ENCODE measurements at places on chromosomes 1 and 21.

DNA sequence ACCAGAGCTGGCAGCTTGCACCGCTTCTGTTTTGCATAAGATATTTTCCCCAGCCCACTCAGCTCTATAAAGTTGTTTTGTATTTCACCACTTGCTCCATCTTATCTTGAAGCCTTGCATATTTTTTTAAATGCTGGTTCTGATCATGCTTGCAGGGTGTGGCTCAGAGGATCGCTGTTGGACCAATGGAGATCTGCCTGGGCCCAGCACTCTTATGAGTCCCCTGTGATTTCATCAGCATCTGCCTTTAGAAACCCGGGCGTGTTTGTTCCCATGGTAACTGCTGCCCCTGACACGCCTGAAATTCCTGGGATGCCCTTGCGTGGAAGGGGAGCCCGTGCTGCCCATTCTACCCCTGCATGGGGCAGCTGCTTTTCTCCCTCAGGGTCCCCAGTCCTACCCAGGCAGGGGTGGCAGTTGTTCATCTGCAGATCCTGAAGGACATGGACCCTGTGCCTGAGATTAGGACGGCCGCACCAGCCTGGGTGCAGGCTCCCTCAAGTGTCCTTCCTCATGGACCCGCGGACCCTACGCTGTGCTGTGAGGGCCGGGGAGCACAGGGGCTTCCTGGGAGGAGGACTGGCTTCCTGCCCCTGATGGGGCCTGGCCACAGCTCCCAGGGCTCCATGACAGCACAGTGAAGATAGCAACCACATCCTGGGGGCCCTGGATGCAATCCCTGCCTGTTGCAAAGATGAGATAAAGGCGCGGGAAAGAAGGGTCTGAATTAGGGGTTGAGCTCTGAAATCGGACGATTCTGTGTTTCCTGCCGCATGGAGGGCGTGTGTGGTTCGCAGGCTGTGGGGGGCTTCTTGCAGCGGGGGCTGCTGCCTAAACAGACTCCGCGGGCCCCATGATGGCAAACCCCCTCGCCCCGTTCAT, 226.5 kb downstream of the SDCCAG8 start:
- DNase-seq, result no peak

- DNase-seq, result no peak
These were observed 14.6 kb downstream of the SLC35E2B start for GRCh38 chr1:1677718-1678580.

DNA sequence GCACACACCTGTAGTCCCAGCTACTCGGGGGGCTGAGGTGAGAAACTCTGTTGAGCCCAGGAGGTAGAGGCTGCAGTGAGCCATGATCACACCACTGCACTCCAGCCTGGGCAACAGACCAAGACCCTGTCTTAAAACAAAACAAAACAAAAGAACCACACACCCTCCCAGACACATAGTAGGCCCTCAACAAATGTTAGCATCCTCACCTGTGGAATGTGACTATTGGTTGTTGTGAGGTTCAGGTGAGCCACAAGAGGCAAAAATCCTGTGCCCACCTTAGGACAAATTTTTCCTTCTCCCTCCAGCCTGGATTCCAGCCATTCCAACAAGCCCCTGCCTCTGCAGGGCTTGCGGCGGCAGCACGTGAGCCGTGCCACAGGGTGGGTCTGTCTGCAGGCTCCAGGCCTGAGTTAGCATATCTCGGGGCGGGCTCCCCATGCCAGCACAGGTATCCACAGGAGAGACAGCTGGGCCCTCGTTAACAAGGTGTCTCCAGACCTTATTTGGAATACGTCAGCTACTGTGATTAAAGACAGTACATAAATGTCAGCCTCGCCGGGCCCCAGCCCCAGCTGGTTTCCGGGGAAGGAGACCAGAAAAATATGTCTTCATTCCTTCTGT, 17.4 kb downstream of the C1QB start:
- no peak for DNase-seq

GRCh38 chr1:22176258-22176657, 33.4 kb upstream of the WNT4 start:
- no peak for DNase-seq

GRCh38 chr1:206944703-206945102, 1.6 kb downstream of the PIGR start:
- no peak for DNase-seq

DNA sequence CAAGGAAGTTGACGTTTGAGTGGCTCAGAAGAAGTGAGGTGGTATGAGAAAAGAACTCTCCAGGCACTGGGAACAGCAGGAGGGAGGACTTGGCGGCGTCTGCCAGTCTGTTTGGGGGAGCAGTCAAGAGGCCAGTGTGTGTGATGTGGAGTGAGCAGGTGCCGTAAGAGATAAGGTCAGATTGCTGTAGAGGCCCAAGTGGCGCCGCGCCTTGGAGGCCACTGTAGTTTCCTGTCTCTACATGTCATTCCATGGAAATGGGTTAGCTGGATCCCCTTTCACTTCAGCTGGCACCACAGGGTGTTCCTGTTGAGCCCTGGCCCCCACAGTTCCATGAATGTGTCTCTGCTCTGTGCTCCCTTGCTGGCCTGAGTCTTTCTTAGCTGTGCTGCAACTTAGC, 35.5 kb upstream of the PTPRF start:
- no peak for DNase-seq

- DNase-seq, result no peak
These were observed 17.5 kb upstream of the RAB4A start for GRCh38 chr1:229253151-229253974.

DNA sequence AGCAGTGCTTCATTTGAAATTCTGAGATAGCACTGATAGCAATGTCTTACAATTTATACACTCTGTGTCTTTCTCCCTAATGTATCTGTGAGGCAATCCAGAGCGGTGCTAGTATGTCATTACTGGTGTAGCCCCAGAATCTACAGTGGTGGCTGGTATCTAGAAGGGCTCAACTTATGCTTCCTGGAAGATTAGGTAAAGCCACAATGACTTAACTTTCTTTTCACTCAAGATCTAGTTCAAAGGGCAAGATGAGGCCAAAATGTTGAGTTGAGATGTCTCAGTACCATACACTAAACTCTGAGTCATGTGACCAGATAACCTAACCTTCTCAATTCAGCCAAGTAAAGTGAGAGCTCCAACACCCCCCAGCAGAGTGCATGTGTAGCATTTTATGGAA, 77.5 kb downstream of the PAPPA2 start:
- DNase-seq, result no peak

DNA sequence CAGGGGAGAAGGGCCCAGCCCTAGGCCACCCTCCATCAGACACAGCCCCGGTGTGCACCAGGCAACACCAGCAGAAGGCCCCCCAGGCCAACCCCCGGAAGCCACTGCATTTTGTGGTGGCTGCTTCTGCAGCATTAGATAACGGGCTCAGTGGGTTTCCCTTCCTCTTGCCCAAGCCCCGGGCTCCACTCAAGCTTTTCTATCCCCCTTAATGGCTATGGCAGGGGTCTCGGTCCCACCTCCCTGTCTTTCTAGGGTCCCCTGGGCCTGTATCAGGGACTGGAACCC, 18.9 kb downstream of the C1orf174 start:
- DNase-seq, result no peak

GRCh38 chr1:232184561-232185530, 445.1 kb downstream of the SIPA1L2 start:
- DNase-seq, result no peak

DNA sequence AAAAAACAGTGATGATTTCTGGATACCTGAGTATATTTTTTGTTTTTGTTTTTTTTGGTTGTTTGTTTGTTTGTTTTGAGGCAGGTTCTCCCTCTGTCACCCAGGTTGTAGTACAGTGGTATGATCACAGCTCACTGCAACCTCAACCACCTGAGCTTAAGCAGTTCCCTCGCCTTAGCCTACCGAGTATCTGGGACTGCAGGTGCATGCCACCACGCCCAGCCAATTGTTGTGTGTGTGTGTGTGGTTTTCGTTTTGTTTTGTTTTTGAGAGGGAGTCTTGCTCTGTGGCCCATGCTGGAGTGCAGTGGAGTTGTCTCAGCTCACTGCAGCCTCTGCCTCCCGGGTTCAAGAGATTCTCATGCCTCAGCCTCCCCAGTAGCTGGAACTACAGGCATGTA, 55.3 kb upstream of the RCC1 start:
- no peak for DNase-seq

- DNase-seq, result no peak
These were observed 308.5 kb downstream of the LMX1A start for GRCh38 chr1:165047994-165048393.

DNA sequence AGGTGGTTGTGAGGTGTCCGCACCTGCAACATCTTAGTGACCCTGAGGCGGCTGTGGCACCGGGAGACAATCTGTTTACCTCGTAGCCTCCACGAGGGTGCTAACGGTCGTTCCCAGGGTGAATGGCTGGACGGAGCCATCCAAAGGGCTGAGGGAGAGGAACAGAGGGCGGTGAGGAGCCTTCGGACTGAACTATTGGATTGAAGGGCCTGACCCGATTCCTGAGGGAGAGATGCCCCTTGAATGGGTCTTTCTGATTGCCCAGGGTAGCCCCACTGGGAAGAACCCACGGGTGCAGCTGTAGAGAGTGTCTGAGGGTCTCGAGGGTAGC, 2.3 kb downstream of the NR5A2 start:
- DNase-seq, result no peak

DNA sequence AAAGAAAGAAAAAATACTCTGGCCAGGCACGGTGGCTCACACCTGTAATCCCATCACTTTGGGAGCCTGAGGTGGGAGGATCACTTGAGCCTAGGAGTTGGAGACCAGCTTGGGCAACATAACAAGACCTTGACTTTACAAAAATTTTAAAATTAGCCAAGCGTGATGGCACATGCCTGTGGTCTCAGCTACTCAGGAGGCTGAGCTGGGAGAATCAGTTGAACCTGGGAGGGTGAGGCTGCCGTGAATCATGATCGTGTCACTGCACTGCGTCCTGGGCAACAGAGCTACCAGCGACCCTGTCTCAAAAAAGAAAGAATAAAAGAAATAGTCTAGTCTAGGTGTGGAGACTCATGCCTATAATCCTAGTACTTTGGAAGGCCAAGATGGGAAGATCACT, 22.3 kb downstream of the RRP1B start:
- no peak for DNase-seq

DNA sequence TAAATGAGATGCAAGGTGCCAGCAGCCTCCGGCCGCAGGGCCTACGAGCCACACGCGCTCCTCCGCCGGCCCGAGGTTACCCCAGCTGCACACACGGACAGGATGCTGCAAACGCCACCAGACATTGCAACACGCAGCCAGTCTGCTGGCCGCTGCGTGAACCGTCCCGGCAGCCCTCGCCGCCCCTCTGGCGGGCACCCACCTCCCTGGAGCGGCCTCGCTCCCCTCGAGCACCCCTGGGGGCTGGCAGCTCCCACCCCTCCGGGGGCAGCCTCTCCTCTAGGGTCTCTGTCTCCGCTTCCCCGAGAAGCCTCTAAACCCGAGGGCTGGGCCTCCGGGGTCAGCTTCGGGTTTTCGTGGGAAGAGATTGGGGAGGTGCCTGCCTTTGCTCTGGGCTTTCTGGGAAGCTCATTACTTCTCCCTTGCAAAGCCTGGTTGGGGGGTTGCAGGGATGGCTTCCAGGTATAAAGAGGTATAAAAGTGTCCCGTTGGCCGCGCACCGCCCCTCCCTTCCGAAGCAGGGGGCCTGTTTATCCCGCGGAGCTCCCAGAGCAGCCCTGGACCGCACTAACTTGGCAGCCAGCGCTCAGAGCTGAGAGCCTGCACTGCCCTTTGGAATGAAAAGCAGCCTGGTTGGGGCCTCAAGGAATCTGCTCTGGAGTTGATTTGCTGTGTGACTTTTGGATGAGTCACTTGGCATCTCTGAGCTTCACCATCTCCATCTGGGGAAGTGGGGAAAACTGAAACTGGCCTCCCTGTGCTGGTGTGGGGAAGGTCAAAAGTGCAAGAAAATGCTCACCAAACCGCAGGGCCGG, 21.8 kb downstream of the DHRS3 start:
- no peak for DNase-seq

DNA sequence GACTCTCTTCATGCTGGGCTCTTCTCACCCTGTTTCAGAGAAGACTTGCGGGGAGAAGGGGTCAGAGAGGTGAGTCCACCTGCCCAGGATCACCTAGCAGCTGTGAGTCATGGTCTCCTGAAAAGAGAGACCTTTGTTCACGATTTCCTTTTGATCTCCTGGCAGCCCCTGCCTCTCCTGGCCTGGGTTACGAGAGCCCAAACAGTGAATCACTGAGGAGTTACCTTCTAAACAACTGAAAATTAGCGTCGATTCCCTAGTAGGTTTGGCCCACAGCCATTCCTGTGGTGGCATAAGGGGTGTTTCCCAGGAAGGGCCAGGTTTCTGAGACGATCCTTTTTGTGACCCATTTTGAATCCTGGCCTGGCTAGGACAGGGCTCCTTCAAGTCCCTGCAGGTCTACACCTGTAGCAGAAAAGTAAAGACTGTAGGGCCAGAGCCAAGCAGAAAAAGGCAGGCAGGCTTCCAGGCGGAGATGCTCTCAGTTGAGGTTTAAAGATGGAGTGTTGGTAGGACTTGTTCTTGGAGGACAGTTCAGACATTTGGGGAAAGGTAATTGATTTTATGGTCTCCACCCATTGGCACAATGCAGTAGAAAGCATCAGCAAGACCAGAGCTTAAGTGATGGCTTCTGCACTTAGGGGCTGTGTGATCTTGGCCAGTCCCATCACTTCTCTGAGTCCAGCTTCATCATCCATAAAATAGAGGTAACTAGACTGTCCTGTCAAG, 2.1 kb upstream of the PLA2G2E start:
- DNase-seq, result no peak

- DNase-seq, result no peak
These were observed 6.3 kb upstream of the FOXO6 start for GRCh38 chr1:41354956-41355355.

DNA sequence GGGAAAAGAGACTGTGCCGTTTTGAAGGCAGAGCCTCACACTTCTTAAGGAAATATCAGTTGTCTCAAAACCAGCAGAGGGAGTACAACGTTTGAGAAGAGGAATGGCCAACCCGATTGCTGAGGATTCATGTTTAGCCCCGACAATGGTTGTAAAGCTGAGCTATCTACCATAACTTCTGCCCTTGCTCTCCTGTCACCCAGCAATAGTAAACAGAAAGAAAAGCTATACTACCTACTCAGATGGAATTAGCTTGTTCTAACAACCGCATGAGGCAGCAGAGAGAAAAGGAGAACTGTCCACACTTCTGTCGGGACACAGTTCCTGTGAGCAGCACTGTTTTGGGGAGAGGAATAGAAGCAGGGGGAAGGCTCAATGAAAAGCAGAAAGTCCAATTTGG, 91.2 kb downstream of the SLC45A1 start:
- no peak for DNase-seq

- no peak for DNase-seq
These were observed 15.9 kb upstream of the ELOA start for GRCh38 chr1:23727362-23727811.

DNA sequence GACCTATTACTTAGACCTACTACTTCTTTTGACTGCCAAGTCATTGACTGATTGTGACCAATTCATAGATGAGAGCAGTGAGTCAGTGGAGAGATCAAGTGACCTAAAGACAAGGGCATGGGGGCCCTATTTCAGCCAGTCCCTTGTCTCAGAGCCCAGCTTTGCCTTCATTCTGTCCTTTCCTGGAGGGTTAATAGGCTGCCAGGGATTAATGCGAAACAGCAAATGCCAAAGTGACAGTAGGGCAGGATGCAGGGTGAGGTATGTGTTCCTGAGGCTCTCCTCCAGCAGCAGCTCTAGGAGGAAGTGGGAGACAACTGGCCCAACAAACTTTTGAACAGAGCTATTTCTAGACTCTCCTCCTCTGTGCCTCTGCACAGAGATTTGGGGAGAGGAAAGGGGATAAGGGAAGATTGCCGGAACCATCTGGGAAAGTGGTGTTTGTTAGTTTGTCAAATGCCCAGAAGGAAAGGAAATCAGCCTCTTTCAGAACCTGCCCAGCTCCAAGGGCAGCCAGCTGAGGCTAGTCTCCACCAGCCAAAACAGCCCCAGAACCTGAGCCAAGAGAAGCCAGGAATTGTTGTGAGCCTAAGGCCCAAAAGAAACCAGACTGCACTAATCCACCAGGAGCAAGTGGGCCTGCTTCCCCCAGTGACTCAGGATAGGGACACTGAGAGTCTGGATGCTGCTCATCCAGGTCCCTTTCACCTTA, 4.9 kb upstream of the S100A3 start:
- DNase-seq, result no peak
